ENCODE measurements at places on chromosomes 5 and 9. TPM values are rescaled to one million over a fixed set of nuclear protein-coding genes. Genes with fewer than 3 reads are reported as not detected.

Gene PPP2R2B
- 0.29 TPM for total RNA-seq

GRCh38 chr9:109270971-109271925, 49.6 kb downstream of the EPB41L4B start:
- no peak for DNase-seq

GRCh38 chr5:102901424-102902134, 146.5 kb downstream of the PAM start:
- no peak for DNase-seq

DNA sequence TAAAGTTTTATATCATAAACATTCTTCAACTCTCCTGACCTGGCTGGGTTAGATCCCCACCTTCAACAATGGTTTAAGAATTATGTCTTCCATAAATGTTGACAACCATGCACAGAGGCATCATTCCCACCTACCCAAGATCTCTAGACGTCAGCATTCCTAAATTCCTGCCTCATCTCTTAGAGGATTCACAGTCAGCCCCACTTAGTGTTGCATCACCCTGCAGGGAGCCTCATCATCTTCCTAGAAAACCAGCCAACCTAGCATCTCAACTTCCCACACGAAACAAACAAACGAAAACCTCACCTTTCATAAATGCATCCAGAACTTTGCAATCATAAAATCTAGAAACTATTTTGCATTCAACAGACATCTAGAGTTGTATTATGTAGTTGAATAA, 816.1 kb upstream of the C9orf72 start:
- DNase-seq: no peak

- DNase-seq: no peak
Measured at GRCh38 chr9:97873882-97874281, 20.9 kb downstream of the FOXE1 start.

DNA sequence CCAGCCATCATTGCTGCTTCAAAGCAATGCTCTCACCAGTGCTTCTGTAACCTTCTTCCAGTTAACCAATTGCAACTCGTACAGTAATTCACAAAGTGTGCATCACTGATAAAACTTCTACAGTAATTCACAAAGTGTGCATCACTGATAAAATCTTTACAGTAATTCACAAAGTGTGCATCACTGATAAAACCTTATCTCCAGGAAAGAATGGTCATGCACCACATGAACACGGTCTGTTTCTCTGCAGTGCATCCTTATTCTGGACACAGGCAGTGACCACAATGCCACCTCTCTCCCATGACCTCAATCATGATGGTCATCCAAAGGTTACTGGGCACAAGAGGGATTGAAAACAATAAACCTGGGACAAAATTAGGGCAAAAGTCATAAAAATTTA, 153.6 kb downstream of the TSSK1B start:
- no peak for DNase-seq

Gene TEX48
- not detected for total RNA-seq

GRCh38 chr5:15387931-15388524, 112.0 kb upstream of the FBXL7 start:
- no peak for DNase-seq

DNA sequence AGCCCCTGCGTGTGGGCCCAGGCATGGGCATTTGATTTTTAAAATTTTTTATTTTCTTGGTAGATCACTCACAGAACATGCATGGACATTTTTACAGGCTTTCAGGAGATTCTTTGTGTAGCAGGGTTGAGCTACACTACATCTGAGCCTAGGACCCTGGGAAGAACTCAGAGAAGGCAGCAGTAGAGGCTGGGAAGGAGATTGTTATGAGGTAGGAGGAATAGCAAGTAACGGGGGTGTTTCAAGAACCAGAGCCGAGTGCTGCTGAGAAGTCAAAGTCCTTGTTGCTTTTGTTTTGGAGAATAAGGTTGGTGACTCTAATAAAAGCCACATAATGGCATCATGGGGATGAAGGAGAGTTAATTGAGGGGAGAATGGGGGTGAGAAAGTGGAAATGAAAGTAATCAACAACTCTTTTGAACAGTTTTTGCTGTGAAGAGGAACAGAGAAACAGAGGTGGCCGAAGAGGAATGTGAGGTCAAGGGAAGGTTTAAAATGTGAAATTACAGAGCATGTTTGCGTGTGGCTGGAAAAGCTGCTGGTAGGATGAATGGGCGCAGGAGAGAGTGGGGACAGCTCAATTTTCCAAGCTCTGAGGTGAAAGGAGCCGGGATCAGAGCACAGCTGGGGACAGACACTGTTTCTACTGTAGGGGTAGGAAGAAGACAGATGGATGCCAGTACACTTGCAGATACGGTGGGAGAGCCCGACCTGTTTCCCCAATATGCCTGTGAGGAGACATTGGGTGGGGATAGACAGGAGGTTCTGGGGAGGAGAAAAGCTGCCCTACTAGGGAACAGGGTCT, 4.7 kb upstream of the PDLIM7 start:
- no peak for DNase-seq

Gene JAKMIP2
- total RNA-seq: 0.06 TPM

DNA sequence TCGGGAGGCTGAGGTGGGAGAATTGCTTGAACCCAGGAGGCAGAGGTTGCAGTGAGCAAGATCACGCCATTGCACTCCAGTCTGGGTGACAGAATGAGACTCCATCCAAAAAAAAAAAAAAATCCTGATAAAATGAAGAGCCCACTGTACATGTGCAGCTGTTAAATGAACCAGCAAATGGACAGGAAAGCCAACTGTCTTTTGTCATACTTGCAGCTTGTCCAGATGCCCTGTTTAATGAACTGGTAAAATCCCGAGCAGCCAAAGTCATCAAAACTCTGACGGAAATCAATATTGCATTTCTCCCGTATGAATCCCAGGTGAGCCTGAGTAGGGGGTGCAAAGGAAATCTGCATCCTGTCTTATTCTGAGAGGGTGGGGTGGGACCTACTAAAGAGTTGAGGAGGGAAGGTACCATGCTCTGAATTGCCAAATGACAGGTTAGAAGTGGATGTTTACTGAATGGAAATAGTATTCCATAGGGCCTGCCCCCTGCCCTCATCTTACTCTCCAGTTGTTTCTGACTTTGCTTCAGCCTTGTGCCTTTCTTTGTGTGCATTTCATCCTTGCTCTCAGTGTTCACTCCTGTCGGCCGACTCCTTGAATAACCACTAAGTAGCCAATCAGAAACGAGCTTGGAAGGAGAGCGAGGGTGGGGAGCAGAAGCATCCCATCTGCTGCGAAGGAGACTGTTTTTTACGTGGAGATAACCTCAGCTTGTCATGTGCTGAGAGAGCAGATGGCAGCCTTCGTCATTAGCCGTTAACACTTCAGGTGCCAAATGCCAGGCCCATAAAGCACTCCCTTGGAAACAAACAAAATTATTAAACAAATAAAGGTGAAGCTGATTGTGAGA, 45.7 kb upstream of the CFAP157 start:
- peak; percentile 51 for DNase-seq

DNA sequence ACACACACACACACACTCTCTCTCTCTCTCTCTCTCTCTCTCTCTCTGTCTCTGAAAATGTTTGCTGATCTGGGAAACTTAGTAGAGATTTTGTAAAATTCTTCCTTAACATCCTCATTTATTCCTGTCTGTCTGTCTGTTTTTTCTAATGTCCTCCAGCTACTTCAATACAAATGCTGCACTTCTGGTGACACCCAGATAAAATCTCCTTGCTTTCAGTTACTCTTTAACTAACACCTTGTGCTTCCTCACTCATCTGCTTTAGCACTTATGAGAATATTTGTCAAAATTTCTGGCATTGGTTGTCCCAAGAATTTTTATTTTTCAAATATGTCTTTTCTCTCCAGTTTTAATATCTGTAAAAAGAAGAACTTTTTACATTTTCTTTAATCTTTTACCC, 35.0 kb upstream of the ARRDC3 start:
- DNase-seq: no peak

Gene ERGIC1
- 201 TPM for total RNA-seq

GRCh38 chr9:85258823-85259370, 482.9 kb downstream of the AGTPBP1 start:
- no peak for DNase-seq

DNA sequence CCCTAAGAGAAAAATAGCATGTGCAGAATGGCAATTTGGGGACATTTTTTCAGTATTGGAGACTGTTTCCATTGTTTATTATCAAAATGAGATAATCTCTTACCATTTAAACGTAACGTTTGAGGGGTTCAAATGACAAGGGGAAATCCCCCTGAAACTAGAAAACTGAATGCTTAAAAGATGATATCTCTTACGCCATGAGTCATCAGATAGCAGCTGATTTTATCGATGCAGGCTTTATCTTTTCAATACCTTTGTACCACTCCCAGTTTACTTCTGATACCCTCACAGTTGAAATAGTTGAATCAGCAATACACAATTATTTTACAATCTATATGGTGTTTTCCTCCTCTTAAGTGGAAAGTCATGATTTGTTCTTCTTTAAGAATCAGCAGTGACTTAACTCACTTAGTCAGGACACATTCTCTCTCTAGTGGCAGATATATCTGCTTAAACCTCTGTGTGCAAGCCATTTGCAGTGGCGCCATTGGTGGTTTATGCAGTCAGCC, 29.2 kb downstream of the OSMR start:
- DNase-seq: no peak

DNA sequence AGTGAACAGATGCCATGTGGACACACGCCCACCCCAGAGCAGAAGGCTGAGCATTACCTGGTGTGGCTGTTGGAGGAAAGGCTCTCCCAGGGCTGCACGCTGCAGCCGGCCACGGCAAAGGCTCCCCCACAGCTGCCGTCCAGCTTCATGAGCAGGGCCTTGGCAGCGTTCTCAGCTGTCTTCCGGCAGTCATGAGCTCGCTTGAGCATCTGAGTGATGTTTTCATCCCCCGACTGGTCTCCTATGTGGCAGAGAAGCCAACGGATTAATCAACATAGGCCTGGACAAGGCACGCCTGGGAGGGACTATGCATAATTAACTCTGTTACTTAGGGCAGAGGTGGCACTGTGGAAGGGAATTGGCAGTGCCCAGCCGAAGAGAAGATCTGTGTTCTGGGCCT, 87.3 kb downstream of the DCP2 start:
- DNase-seq: no peak

DNA sequence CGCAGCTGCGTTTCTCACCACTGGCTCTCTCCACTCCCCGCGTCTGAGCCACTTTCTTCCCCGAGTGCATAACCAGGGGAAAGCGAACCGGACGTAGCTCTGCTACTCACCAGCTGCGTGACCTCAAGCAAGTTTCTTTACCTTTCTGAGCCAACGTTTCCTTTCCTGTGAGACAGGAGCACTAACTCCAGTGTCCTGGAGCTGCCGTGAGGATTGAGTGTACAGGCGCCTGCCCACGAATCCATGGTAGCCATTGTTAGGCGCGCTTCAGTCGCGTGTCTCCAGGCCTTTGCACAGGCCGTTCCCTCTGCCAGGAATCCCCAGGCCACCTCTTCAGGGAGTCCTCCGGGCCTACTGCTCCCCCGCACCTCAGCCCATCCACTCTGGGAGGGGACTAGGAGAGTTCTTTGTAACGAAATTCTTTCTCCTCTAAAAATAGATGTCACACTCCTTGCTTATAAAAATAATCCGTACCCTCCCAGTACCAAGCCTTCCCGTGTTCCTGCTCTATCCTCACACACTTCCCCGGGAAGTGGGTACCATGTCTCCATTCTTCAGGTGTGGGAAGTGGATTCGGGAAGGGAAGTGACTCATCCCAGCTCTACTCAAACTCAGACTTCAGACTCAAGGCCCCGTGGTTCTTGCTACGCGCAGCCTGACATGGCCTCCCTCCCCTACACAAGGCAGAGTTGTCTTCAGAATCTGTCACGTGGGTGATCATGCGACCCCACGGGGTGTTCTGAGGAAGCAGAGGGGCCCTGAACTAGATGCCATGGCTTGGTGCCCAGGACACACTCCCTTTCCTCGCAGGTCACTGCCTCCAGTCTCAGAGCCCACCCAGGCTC, 16.1 kb upstream of the CRB2 start:
- no peak for DNase-seq

Gene PCDHGC4
- total RNA-seq: 1.7 TPM

Gene SPATA31A3
- not detected for total RNA-seq
